ENCODE measurements at places on chromosomes 6 and 20. TPM values are rescaled to one million over a fixed set of nuclear protein-coding genes. Genes with fewer than 3 reads are reported as not detected.

VWA7 gene
- 0.54 TPM for total RNA-seq

SMPDL3A gene
- total RNA-seq: 6.7 TPM

LMBRD1 gene
- total RNA-seq: 63.0 TPM

DNA sequence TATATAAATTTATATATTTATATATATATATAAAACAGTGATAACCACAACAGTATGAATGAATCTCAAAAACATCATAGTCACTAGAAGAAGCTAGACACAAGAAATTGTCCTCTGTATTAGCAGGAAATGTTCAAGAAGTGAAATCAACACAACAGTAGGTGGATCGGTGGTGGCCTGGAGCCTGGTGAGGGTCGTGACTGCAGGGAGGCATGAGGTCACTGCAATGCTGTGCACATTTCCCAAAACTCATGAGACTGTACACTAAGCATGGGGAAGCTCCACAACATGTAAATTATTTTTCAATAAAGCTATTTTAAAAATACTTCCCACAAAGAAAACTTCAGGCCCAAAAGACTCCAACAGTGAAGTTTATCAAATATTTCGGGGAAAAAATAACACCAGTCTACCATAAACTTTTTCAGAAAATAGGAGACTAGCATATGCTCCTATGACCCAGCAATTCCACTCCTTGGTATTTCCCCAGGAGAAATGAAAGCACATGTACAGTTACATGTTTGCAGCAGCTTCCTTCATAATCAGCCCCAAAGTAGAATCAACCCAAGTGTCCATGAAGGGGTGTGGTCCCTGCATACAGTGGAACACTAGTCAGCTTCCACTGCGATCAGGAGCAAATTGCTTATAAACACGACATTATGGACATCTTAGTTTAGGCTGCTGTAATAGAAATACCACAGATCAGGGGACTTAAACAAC is 144.2 kb downstream of the TBXT start:
- no peak for ATAC-seq

DNA sequence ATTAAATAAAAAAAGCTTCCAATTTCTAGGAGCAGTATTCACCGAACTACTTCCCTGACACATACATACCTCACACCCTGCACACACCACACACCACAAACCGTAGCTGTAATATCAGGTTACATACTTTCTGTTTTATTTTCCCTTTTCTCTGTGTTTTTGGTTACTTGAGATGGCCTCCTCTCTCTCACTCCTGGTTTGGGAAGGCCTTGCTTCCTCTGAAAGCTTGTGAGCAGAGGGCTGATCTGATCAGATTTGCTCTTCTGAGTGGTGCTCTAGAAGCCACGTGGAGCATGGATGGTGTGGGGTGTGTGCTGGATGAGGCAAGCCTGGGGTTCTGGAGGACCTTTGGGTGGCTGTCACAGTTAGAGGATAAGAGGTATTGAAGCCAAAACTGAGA is 20.9 kb downstream of the UTRN start:
- ATAC-seq: no peak

GRCh38 chr6:143233554-143234285 is 173.0 kb downstream of the AIG1 start:
- ATAC-seq: no peak

Measured in gastroesophageal sphincter (tissue), 4 donors.